ENCODE measurements at places on chromosomes 13 and 19. TPM values are rescaled to one million over a fixed set of nuclear protein-coding genes. Genes with fewer than 3 reads are reported as not detected.

SELENOV gene
- total RNA-seq: 0.13 TPM

CLEC4G gene
- total RNA-seq: 0.13 TPM

IQCN gene
- 1.5 TPM for total RNA-seq

ACER1 gene
- not detected for total RNA-seq

DNA sequence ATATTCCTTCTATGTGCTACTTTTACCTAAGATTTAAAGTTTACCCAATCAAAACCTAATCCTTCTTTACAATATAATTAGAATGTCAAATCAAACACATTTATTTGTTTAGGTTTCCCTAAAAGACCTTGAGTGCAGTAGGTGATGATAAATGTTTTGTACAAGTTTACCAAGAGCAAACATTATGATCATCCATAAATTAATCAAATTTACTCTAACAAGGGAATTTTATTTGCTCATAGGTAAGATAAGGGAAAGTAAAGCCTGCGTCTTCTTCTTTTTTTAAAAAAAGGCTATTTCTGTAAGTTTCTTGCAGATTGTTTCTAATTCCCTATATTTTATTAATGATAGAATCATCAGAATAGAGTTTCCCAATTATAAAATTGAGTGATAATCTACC is 48.0 kb upstream of the PCDH17 start:
- H3K4me1 ChIP-seq: no peaks in the 10 kb centered on the region
- no peaks in the 10 kb centered on the region for H3K27me3 ChIP-seq
- no peak overlapping the region for H3K27ac ChIP-seq
- H3K4me3 ChIP-seq: no peak overlapping the region

DNA sequence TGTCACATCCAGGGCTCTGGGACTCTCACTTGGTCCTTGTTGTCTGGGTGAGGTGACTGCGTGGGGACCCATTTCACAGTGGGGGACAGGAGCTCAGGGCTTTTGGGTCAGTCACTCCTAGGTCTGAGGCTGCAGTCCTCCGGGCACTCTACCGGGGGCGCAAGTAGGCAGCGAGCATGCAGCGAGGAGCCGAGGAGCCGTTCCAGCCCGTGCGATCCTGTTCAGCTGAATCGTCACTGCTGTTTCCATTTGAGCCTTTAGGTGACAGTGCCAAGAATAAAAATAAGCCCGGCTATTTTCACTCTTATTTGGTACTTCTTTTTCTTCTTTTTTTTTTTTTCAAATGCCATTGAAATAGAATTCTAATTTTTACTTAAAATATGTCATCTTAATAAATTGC is 126.5 kb downstream of the ZNF536 start:
- H3K36me3 ChIP-seq: no peaks in the 10 kb centered on the region
- peak; percentile 50 for DNase-seq
- peaks cover 2% of the 10 kb centered on the region for H3K4me1 ChIP-seq
- H3K4me3 ChIP-seq: no peak overlapping the region

All from muscle of leg (tissue), 16 donors.